ENCODE measurements at places on chromosomes 3 and 15.
A peak's percentile ranks its signal among the peaks of the same experiment; 100 is the strongest.

DNA sequence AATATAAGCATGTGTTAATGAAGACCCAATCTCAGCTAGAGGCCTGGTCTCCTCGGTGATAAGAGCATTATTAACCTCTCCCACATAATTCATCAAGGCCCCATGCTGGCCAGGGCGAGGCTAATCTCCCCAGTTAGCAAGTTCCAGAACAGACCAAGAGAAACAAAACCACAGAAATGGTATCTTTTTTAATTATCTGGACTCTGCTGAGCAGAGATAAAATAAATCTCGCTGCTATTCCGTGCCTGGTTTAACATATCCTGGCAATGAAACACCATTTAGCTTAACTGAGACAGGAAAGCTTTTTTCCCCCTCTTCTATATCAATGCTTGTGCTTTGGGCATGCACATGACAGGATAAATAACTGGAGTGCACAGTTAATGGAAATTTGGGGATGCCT lies 72.5 kb upstream of the ARHGEF3 start:
- DNase-seq = no peak

GRCh38 chr15:90917569-90917968 lies 14.5 kb downstream of the MAN2A2 start:
- DNase-seq = no peak

GRCh38 chr3:42053476-42053875 lies 37.7 kb upstream of the TRAK1 start:
- DNase-seq = no peak

GRCh38 chr3:100556673-100557310 lies 52.6 kb upstream of the ADGRG7 start:
- peak; percentile 80 for DNase-seq

GRCh38 chr3:10723991-10724390 lies 92.0 kb upstream of the SLC6A11 start:
- DNase-seq = no peak

DNA sequence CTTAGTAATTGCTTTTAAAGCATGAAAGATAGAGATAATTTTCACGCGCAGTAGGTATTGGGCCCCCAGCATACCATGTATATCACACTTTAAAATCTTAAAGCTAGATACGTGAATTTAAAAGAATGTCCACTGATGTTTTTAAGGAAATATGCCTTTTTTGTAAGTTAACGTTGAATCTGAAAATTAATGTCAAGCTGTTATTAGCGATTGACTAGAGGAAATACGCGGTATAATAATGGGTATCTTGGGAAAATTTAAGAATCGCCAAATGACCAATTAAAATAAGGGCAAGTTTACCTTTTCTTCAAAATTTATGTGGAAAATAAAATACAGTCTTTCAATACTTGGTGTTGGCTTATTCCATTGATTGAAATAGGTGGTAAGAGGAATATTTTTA lies 13.3 kb upstream of the CHD2 start:
- no peak for DNase-seq

DNA sequence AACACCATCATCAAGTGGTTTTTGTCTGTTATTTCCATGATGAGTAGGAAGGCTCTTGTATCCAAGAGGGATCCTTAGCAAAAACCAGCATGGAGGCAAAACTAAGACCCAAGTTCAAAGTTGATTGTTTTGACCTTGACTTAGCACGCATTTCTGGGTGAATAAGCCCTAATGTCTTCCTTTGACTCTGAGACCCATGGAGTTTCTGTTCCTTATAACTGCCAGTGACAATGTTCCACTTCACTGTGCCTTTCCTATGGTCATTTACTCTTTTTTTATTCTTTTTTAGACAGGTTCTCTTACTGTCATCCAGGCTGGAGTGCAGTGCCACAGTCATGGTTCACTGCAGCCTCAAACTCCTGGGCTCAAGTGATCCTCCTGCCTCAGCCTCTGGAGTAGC lies 118.2 kb upstream of the MRPL3 start:
- no peak for DNase-seq

- no peak for DNase-seq
Measured at GRCh38 chr3:188365988-188366698, 212.2 kb downstream of the LPP start.

DNA sequence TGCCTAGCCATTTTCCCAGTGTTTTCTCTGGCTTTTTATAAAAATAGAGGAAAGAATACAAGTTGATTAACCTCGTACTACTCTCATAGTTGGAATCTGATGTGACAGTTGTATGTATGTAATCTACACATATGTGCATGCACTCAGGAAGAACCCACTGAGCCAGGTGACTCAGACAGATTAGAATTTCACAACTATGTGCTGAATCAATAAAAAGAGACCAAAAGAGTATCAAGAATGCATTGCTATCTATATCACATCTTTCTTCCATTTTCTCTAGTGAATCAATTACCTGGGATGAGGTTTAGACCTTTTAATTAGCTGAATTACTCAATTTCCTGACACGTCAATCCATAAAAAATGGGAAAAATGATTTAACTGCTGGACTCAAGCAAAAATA lies 319.3 kb upstream of the ATP10A start:
- peak; percentile 72 for DNase-seq

DNA sequence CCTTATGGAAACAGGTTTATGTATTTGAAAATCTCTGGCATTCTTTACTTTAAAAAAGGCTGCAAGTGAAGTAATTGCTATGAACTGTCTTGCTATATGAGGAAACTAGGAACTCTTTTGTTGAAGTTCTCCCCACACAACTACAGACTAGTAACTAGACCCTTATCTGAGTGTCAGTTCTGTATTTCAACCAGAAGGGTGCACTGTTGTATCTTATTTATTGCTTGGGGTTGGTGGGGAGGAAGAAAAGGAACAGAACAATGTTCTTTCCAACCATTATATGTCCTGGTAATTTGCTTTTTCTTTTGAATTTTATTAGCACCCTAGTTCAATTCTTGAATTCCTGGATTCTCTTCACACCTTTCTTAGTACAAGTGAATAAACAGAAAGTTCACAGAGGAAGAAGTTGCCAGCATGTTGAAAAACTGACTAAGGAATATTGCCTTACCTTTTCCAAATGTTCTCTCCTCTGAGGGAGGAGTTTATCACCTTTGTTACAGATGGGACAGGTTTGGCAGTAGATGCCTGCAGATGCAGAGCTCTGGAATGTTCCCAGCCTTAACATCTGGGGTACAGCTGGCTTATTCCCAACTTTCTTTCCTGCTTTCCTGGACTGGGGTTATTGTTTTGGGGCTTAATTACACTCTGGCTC lies 162.4 kb upstream of the CFAP20DC start:
- peak; percentile 56 for DNase-seq

DNA sequence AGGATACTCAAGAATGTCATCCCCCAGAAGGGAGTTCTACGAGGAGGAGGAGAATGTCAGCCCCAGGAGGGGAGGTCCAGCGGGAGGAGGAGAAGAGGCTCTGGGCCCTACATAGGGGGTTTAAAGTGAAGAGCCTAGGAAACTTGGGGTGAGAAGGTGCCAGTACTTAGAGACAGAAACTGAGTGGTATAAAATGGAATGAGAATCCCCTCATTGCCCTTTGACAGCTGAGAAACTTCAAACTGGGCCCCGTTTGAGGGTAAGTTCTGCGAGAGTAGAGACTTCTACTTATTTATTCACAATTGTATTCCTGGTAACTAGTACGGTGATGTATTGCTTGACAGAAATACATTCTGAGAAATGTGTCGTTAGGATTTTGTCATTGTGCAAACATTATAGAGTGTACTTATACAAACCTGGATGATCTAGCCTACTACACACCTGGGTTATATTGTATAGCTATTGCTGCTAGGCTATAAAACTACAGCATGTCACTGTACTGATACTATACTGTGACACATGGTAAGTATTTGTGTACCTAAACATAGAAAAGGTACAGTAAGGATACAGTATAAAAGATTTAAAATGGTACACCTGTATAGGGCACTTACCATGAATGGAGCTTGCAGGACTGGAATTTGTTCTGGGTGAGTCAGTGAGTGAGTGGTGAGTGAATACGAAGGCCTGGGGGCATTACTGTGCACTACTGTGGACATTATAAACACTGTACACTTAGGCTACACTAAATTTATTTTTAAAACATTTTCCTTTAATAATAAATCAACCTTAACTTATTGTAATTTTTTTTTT lies 62.0 kb downstream of the TSC22D2 start:
- peak; percentile 47 for DNase-seq

DNA sequence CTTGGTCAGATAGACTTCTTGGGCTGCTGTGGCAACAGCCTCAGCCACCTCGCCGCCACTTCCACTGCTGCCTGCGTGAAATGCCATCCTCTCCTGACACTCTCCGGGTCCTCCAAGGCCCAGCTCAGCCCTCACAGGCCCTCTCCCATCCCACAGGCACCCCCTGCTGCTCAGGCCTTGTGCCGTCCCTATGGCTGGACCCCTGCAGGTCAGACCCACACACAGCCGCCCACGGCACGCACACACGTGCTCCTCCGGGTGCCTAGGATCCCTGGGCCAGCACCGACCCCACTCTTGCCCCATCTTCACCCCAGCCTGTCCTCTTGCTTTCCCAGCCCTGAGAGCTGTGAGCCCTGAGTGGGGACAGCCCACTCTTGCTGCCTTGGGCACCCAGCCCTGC lies 19.7 kb downstream of the CFAP100 start:
- DNase-seq = no peak

GRCh38 chr3:33117461-33117860 lies 3.6 kb downstream of the CRTAP start:
- no peak for DNase-seq

GRCh38 chr3:4528320-4528719 lies 35.2 kb downstream of the ITPR1 start:
- no peak for DNase-seq

DNA sequence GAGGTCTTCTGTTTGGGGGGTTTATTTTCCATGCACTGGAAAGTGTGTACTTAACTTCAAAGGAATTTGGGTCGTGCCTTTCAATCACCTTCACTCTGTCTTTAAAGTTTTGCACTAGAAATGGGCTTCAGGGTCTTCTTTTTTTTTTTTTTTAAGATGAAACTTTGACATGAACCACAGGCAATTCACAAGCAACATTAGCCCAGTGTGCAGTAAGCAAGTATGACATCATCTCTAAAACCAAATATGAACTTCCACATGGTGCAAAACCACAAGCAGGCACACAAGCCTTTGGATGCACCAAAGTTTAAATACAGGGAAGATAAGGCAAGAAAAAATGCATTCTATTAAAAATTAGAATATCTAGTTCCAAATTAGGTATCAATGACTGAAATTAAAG lies 381.9 kb downstream of the ERC2 start:
- peak; percentile 74 for DNase-seq

- peak; percentile 63 for DNase-seq
Measured at GRCh38 chr3:125143982-125144652, 68.4 kb downstream of the SLC12A8 start.

DNA sequence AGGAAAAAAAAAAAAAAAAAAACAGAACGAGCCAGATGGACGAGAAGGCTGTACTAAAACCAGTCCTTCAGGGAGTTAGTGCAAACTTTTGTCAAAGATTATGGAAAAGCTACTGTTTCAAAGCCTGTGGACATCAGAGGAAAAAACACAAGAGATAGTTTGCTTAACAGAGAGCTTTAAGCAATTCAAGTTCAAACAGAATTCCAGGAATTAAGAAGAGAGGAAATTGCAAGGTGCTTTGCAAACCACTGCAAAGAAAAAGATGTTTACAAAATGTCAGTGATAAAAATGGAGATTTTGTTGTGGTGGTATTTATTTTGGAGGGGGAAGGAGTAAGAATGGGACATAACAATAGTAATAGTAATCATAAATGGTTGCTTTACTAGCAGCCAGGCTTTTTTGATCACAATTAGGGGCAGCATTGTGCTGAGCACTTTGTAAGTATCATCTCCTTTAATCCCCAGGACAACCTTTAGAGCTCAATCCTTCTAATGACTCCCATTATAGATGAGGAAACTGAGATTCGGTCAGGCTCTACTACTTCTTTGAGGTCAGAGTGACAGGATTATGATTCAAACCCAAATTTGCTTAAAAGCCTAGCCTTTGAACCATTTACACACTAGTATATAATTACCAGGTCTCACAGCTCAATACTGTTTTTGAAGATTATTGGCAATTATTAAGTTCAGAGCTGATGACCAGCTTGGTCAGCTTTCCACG lies 22.4 kb upstream of the ARHGEF3 start:
- no peak for DNase-seq

GRCh38 chr3:192651836-192652512 lies 75.4 kb downstream of the FGF12 start:
- DNase-seq = no peak

DNA sequence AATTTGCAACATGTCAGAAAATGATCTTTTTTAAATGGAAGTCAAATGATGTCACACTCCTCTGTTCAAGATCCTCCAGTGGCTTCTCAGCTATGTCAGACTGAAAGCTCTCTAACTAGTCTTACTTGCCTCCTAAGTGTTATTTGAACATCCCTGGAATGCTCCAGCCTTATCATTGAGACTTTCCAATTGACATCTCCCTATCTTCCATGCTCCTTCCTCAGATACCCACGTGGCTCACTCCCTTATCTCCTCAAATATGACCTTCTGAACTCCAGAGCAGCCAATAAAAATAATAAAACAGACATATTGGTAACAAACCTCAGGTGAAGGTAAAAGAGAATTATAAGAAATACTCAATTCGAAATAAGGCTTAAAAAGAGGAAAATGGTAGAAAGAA lies 25.5 kb upstream of the AADAC start:
- DNase-seq = no peak

GRCh38 chr3:133058243-133058642 lies 20.1 kb downstream of the TMEM108 start:
- no peak for DNase-seq

GRCh38 chr3:7254251-7254650 lies 393.3 kb downstream of the GRM7 start:
- DNase-seq = no peak

DNA sequence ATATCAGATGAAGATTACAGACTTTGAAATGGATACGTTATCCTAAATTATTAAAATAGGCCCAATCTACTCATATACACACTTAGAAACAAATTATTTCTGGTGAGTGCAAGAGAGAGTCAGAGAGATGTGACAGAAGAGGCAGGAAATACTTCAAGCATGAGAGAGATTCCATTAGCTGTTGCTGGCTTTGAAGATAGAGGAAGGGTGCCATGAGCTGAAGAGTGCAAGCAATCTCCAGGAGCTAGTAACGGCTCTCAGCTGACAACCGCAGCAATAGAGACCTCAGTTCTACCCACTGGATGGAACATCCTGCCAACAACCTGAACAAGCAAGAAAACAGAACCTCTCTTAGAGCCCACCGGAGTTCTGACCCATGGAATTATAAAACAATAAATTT lies 270.7 kb upstream of the SLITRK3 start:
- DNase-seq = peak; percentile 55

DNA sequence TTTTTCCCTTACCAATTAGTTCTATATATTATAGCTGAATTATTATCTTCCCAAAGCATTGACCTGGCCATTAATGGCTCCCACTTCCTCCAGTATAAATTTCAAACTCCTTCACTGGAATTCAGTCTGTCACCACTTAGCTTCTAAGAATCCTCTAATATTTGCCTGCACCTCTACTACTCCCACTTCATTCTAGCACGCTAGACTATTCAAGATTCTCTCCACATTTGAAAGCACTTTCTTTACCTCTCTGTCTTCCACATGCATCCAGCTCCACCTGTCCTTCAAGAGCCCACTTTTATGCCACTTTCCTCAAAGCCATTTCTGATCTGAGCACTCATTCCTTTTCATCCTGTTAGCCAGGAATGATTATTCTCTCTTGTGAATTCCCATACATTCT lies 15.0 kb downstream of the SENP8 start:
- no peak for DNase-seq
